ENCODE measurements at places on chromosomes 1 and 21.

DNA sequence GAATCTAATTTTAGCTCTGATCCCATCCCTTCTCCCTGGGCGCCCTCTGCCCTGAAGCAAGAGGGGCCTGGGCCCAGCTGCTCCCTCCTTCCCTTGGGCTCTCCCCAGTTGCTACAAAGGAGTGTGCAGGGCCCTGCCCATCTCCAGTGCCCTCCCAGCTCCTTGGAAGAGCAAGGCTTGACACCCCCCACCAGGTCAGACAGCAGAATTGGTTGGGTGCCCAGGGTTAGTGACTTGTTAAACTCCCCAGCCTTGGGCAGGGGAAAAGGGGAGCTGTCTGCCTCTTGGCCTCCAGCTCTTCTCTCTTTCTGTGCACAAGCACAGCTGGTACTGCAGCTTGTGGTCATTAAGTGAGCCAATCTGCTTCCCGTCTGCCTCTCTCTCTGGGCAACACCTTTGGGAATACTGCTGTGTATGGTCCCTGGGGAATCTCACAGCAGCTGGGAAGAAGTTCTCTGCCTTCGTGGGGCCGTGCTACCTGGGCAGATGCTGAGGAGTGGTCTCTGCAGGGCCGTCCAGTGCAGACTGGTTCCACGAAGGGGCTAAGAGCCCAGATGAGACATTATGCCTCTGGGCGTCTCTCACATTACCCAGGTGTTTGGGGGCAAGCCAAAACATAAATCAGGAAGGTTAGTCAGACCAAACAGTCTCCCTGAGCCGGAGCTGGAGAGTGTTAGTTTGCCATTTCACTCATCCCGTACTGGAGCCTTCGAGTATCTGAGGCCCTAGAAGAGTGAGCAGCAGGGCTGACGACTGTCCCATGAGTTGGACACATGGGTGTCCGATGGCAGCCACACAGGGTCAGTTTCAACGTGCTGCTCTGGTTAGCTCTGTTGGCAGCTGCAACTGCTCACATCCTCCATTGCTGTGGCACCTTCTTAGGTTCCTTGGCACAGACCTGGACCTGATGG, 37.3 kb downstream of the TMEM53 start:
- no peak for DNase-seq

- DNase-seq, result no peak
Measured at GRCh38 chr1:160981584-160982411, 27.2 kb upstream of the ITLN2 start.

DNA sequence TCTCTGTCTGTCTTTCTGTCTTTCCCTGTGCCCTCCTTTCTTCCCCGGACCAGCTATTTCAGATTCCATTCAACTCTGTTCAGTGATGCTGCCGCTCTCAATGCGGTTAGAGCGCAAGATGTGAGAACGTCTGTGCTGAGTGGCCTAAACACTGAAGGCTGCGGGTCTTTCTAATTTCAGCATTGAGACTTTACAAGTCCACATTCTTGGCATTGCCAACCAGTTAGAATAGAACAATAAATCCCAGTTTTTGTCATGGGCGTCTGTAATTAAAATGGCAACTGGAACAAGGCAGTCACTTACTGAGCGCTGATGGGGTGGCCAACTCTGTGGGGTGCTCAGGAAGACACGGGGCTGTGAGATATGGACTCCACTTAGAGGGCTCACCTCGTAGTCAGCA, 112.8 kb downstream of the DHRS3 start:
- DNase-seq, result no peak

- DNase-seq, result no peak
Measured at GRCh38 chr1:215728169-215728568, 161.1 kb downstream of the KCTD3 start.

DNA sequence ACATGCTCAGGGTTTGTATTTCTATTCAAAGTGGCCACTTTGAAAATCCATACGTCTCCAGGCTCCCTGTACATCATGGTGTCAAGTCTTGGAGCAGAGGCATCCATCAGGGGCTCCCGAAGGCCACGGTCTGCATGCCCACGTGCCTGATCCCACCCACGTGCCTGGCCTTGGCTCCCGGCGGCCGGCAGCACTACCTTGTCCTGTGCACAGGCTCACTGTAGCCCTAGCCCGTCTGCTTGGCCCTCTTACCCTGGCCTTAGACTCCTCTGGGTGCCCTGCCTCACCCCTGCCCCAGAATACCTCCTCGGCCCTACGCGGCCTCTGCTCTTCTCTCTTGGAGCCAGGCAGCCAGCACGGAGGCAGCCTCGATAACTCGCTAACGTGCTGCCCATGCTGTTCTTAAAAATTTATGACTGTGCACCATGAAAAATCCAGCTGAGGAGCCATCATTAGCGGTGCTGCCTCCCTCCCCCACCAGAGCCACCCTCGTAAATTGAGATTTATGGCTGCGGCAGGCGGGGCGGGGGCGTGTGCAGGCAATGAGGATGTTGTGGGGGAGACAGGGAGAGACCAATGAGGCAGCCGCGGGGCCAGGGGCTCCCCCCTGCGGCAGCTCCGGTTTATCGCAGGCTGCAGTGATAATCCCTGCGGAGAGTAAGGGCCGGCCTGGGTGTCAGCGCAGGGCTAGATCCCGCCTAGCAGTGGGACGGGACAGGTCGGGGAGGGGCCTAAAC, 24.6 kb downstream of the DMAP1 start:
- no peak for DNase-seq

DNA sequence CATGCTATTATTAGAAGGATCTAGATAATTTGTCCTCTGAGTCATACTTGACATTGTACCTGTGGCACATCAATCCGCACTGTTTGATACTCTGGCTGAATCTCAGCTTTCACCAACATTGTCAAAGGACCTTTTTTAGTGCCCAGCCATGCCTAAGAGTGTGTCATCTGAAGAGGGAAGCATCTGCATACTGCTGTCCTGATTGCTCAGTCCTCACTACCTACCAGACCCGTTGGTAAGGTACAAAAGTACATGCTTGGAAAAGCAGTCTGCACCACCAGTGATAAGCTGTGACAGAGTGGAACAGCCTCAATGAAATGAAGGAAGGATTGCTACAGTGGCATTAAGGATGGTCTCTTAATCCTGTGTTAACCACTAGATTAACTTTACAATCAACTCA, 17.1 kb downstream of the SYNC start:
- DNase-seq, result no peak
